ENCODE measurements at places on chromosomes 3 and 15.

DNA sequence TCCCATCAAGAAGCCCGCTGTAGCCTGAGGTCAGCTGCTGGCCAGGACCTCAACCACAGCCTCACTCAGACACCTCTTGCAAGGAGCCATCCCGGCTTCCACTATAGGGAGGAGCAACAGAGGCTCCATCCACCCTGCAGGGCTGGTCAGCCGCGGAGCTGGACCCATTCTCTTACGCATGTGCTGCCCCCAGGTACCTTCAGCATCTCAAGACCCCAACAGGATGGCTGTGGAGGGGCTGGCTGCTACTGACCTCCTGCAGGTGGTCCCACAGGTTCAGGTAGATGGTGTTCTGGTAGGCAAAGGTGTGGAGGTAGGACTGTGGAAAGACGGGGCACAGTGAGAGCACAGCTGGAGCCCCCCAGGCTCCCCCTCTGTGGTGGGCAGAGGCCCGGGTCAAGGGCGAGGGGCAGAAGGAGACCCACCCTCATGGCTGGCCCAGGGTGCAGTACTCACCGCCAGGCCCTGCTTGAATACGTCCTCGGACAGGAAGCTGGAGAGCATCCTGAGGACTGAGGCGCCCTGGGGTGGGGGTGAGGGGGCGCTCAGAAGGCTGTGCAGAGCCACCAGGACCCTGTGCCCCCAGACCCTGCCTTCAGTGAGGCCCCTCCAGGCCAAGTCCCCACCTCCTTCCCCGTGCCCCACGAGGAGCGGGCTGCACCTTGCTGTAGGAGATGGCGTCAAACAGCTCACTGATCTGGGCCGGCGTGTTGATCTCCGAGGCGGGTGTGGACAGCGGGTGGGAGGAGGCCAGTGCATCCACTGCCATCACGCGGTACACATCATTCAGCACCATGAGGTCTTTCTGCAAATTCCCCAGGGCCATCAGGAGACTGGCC, 11.4 kb downstream of the ANPEP start:
- DNase-seq, result no peak

- DNase-seq, result peak; percentile 70
These were observed 2.0 kb upstream of the SOX2 start for GRCh38 chr3:181709537-181710279.

GRCh38 chr3:40190056-40190455, 119.5 kb upstream of the EIF1B start:
- DNase-seq, result no peak

- DNase-seq, result no peak
These were observed 683 bp downstream of the UBE2Q2 start for GRCh38 chr15:75843678-75844581.

GRCh38 chr3:177286034-177286433, 88.8 kb upstream of the TBL1XR1 start:
- DNase-seq, result no peak

DNA sequence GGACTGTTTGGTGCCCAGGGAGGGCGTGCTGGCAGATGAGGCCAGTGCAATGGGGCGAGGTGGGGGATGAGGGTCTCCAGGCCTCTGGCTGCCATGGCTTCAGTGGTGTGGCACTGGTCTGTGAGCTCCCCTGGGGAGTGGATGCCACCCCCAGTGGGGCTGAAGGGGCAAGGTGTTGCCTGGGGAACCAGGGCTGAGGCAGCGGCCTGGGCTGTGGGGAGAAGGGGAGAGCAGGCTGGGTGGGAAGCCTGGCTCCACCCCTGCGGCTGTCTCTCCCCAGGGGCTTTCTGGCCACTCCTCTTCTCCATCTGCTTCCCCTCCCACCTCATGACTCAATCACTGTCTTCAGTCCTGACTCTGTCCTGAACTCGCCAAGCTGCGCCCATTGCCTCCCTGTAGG, 88.4 kb upstream of the TLE3 start:
- DNase-seq, result no peak

DNA sequence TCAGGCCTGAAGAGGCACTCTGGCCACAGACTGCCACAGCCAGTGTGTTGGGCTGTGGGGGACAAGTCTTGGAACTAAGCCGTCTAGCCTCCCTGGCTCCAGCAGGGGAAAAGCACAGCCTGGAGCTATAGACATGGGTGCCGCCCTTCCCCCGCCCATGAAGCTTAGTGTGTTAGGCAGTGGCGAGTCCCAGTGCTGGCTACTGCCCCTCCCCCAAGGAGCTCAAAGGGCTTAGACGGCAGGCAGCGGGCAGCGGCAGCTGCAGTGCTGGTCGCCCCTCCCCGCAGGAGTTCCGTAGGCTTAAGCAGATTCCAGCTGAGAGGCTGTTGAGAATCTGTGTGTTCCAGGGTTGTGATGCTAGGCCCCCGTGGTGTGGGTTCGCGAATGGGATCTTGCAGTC, 135.8 kb upstream of the RORA start:
- no peak for DNase-seq

GRCh38 chr3:87473944-87474343, 197.6 kb upstream of the POU1F1 start:
- no peak for DNase-seq

DNA sequence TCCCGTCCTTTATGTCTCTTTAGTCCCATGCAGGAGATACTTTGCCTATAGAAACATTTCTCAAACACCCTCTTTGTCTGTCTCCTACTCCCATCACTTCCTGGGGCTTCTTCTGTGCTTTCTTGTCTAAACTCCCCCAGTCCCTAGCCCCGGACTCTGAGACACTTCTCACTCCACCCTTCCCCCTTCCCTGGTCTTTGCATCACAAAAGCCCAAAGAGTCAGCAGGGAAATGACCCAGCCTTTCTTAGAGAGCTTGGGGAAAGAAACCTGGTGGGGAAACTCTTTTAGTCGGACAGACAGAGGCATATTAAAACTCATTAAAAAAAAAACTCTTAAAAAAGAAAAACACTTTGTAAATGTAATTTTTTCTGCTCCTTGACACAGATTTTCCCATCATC, 211.2 kb downstream of the TJP1 start:
- DNase-seq, result no peak

DNA sequence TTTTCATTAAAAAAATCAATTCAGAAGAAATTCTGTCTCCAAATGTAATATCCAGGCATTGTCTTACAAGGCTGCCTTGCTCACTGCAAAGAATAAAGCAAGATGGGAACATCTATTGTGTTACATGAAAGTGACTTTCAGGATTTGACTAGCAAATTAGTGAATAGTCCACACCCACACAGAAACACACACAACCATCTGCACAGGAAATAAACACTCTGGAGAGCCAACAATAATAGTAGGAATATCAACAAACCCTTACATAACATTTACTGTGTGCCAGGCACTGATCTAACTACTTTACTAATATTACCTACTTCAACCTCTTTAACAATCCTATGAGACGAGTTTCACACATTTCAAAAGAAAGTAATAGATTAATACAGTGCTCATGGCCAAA, 28.9 kb upstream of the ZNF385D start:
- DNase-seq, result no peak

GRCh38 chr3:66588340-66588847, 87.6 kb upstream of the LRIG1 start:
- DNase-seq, result no peak

- DNase-seq, result no peak
These were observed 2.2 kb downstream of the GLT8D1 start for GRCh38 chr3:52703341-52703740.

- DNase-seq, result no peak
These were observed 41.0 kb upstream of the SLC41A3 start for GRCh38 chr3:126124896-126125295.

- no peak for DNase-seq
These were observed 3.1 kb downstream of the CSRNP1 start for GRCh38 chr3:39150148-39150802.

DNA sequence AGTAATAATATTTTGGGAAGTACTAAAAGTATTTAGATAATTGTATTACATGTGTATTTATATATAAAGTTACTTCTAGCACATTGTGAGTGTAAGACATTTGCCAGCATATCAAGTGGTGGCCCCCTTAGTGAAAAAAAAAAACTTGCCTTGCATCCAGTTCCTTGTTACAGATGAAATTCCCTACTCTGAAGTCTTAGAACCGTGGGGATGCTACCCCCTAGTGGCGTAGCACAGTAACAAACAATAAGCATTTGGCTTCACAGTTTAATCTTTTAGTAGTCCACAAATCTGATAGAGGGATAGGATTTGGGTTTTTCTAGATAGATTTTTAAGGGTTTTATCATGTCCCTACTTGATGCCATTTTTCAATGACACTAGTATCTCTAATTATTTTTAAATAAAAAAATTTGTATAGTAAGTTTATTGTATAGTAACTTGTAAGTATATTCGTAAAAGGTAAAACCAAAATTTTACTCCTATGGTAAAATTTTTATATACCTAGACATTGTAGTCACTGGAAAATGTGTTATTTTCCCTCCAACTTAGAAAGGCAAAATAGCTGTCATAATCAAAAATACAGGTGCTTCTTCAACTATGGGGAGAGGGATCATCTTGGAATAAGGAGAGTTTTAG, 14.3 kb downstream of the SMC4 start:
- DNase-seq, result peak; percentile 47
